ENCODE measurements at places on chromosomes 7 and 10. TPM values are rescaled to one million over a fixed set of nuclear protein-coding genes. Genes with fewer than 3 reads are reported as not detected.

Gene SAP25
- not detected for polyA plus RNA-seq

Gene GNB2
- 56.6 TPM for polyA plus RNA-seq

Gene HOXA11
- polyA plus RNA-seq, result not detected

Gene FAM25C
- not detected for polyA plus RNA-seq

Gene LYZL2
- not detected for polyA plus RNA-seq
